ENCODE measurements at places on chromosomes 2 and 18. TPM values are rescaled to one million over a fixed set of nuclear protein-coding genes. Genes with fewer than 3 reads are reported as not detected.

ATOH8 gene
- total RNA-seq, result 62.1 TPM

- DNase-seq, result no peak
Measured at GRCh38 chr2:138294451-138294850, 207.1 kb upstream of the SPOPL start.

DNA sequence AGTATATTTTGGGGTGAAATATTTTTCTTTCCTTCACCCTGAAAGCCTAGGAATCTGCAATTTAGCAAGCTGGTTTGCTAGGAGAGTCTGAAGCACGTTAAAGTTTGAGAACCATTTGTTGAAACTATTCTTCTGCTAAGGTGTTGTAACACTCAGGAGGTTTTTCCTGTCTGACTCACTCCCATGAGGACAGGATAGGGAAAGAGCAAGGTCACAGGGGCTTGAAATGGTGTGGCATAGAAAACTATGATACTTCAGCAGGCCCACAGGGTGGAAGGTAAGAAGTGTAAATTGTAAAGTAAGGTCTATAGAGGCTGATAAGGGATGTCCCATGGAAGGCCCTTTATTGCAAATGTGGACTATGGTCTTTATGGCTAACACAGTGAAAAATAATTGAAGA, 177.7 kb upstream of the ZC3H15 start:
- DNase-seq, result no peak

DNA sequence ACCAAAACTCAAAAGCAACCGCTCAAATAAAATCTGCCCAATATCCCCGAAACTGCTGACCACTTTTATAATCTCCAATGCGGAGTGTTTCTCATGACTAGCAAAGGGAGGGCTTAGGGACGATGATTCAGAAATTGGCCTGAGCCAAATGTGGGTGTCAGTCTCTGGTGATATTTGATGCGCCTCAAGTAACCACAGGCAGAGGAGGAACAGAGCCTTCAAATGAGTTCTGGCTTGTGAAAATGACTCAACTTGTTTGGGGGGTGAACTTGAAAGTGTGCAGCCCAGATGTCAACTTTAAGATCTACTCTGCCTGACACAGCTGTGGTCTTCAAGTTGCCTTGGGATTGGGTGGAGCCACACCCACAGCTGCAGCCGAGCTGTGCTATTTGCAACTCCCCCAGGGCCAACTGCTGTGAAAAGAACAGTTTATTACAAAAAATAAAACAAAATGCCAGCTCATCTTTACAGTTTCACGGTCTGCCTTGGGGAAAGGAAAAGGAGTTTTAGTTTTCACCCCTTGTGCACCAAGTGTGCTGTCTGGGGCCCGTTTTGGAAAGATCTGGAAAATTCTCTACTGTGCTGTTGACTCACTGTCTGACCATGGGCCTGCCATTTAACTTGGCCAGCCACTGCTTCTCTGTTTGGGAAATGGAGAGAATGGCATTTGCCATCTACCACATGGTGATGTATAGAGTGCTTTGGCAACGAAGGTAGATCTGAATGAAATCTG, 222.1 kb downstream of the MTX2 start:
- no peak for DNase-seq

DNA sequence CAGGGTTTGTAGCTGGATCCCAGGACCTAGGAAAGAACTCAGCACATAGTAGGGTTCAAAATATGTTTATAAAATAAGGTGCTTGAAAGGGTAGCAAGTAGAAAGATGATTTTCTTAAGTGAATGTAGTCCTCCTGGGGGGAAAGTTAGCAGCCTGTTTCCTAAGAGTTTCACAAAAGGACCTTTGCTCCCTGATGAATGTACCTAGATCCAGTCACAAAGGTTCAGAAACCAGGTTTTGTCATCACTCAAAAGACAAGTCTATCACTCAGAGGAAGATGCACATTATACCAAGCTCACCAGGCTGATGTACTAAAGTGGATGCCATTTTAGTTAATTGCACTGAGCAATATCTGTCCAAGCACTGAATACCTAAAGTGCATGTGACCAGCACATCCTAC, 378.2 kb downstream of the BCL11A start:
- DNase-seq, result no peak

GPBAR1 gene
- 74.2 TPM for total RNA-seq

DNA sequence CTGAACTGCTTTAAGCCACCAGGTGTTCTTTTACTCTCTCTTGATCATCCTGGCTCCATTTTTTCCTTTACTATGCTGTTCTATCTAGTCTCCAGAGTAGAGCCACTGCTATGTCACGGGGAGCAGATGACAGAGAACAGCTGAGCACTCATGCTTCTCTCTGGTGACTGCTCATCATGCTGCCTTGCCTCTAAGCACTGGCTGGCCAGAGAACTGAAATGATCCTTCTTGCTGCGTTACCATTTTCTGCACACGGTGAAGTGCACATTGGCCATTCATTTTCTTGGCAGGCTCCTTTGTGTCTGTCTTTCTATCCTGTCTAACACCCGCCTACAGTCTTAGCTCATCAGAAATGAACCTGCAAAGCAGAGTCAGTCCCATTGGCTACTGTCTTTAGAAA, 86.0 kb downstream of the KCTD1 start:
- no peak for DNase-seq

- DNase-seq, result no peak
Measured at GRCh38 chr18:57792631-57793301, 10.3 kb downstream of the ATP8B1 start.

DNA sequence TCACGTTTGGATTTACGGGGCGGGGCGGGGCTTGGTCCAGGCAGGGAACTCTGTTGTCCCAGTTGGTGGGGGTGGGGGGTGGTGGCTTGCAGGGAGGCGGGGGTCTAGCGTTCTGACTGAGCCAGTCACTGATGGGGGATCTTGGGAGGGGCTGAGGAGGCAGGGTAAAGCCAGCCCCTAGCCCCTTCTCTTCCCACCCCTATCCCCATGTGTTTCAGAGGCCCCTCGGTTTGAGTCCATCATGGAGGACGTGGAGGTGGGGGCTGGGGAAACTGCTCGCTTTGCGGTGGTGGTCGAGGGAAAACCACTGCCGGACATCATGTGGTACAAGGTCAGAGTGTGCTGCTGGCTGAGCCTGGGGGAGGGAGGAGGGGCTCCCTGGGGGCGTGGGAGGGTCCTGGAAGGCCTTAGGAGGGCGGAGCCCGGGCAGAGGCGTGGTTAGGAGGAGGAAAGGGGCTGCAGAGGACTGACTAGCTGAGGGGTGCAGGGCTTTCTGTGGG, 22.0 kb upstream of the GMPPA start:
- no peak for DNase-seq

RHOB gene
- total RNA-seq, result 1,443 TPM

DNA sequence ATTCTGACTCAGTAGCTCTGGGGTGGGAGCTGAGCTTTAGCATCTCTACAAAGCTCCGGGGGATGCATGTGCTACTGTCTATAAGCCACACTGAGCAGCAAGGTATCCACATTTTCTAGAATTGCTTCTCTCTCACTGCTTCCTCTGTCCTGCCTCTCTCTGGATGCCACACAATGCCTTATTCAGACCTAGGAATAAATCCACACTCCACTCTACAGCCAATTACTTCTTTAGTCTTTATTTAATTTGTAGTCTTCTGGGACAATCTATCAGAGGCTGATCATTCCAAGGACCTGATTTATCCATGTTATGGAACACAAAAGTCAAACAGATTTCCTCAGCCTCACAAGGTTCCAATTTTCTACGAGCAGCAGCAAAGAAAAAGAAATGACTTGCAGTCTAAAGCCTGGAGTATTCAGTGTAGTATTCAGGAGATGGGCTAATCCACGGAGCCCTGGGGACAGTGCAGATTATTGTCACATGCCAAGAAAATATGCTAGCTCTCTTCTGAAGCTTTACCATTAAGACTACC, 4.4 kb downstream of the BCL2 start:
- DNase-seq, result no peak

GRCh38 chr2:101145406-101145805, 5.8 kb downstream of the TBC1D8 start:
- no peak for DNase-seq

XRCC5 gene
- total RNA-seq, result 138 TPM

OR6B2 gene
- total RNA-seq, result not detected

GRCh38 chr2:238290091-238290509, 1.7 kb upstream of the PER2 start:
- DNase-seq, result no peak

DNA sequence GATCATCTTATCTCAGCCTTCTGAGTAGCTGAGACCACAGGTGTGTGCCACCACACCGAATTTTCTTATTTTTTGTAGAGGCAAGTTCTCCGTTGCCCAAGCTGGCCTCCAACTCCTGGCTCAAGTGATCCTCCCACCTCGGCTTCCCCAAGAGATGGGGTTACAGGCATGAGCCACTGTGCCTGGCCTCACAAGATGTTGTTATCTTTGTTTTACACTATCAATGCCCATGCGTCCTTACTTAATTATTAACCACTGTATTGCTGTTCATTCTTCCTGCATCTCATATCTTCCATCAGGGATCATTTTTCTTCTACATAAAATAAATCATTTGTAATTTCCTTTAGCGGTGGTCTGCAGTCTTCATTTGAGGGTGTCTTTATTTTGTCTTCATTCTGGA, 181.9 kb downstream of the TGIF1 start:
- no peak for DNase-seq

- DNase-seq, result no peak
Measured at GRCh38 chr18:3605954-3606443, 156.0 kb downstream of the TGIF1 start.

- no peak for DNase-seq
Measured at GRCh38 chr2:98795891-98796676, 65.2 kb upstream of the MGAT4A start.

RAB27B gene
- 1.0 TPM for total RNA-seq

GRCh38 chr2:24285484-24286152, 74.7 kb downstream of the ITSN2 start:
- DNase-seq, result no peak

- DNase-seq, result no peak
Measured at GRCh38 chr2:36477746-36478145, 120.2 kb downstream of the FEZ2 start.

FARP2 gene
- total RNA-seq, result 65.8 TPM

- no peak for DNase-seq
Measured at GRCh38 chr2:18245375-18245774, 315.1 kb downstream of the RDH14 start.

DNA sequence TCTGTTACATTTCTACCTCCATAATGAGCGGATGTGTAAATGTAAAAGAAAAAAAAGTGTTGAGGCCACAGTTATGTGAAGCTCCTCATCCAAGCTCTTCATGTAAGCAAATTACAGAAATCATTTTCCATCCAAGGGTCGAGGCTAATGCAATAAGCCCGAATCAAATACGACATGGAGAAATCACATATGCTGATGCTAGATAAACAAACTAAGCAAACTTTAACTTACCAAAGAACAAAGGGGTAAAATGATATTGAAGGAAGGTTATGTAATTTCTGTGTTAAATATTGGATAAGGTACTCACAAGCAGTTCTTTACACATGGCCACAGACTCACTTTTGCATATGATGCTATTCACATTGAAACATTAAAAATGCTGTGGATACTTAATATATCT, 310.2 kb upstream of the ID2 start:
- no peak for DNase-seq

DNA sequence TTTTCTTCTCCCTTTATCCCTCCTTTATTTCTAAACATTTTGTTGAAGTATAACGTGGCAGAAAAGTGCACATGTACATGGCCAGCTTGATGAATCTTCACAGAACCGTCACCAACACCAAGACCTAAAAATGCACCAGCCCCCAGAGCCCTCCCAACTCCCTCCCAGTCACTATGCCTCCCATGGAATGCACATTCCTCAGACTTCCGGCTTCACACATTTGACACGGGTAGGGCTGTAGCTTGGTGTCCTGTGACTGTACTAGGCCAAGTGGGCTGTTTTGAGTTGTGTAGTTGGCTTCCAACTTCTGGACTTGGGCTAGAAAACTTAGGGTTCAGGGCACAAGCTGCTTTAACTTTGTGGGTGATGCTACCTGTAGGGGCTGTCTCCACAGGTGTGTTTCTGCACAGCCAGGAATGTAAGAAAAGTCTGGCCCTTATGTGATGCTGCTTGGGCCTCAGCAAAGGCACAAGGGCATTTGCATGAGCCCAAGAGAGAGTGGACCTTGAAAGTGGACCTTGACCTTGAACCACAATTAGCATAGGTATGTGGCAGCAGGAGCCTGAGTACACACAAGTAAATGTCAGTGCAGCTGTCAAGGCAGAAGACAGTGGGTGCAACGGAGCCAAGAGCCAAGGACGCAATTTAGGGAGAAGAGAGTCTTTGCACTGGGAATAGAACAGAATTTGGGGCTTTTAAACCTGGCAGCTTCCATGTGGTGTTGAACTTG, 78.4 kb downstream of the SEPTIN10 start:
- no peak for DNase-seq

C2orf81 gene
- 1.4 TPM for total RNA-seq
